Stimulated activated CD4-positive, alpha-beta T cell treated with anti-CD3 and anti-CD28 coated beads, Interleukin-4, amount 100 ng/mL, for 24 hours (primary cell): ENCODE measurements at places on chromosomes 5 and 9.

- no peak for DNase-seq
These were observed 181.9 kb upstream of the TBCA start for GRCh38 chr5:77957931-77958521.

DNA sequence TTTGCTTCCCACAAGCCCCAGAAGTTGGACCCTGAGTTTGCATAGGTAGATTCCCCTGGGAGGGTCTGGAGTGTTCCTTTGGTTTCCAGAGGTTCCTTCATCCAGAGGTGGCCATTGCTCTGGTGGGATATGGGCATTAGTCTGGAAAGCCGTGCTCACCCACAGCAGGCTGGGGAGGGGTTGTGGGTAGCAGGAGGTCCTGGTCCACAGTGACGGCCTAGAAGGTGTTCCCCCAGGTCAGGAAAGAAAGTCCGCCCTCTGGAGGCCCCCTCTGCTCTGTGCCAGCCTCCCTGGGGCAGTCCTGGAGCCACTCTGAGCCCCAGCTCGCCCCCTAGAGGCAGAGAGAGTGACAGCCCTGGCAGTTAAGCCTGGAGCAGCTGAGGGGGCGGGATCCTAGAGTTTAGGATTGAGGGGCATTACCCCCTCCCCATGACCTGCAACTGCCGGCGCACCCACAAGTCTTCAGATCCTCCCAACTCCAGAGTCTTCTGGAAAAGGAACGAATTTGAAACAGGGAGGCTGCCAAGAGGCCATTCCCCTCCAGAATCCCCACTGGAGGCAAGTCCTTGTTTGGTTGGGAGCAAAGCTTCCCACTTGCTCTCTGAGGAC lies 36.8 kb downstream of the NDST1 start:
- peak; percentile 61 for DNase-seq

GRCh38 chr5:150603491-150603890 lies 37.0 kb upstream of the SYNPO start:
- no peak for DNase-seq

DNA sequence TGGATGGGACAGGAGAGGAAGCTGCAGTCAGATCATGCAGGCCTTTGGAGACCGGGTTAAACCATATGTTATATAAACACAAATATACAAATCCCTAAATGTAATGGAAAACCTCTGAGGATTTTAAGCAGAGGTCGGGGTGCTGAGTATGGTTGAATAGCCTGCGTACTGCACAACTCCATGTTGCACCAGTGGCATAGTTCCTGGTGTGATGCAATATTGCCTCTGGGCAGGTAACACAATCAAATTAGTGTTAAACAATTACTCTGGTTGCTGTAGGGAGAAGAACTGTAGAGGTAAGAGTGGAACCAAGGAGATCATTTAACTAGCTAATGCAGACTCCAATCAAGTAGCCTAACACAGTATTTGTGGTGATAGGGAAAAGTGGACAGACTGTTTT lies 21.3 kb upstream of the RNF145 start:
- DNase-seq, result no peak

- DNase-seq, result no peak
These were observed 523.6 kb upstream of the WWC1 start for GRCh38 chr5:167767795-167768194.

DNA sequence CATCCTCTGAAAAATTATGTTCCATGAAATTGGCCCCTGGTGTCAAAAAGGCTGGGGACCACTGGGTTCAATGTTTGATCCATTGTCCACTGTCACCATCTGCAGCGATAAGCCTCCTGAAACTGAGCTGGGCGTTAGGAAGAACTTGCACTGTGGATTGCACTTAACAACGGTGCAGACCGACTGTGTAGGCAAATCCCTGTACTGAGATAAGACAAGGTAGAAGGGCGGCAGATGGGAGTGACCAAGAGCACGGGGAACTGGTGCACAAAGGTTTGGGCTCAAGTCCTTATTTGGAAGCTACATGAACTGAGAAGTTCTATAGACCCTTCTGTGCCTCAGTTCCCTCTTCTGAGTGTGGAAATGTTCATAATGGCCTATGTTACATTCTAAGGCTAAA lies 41.6 kb upstream of the FLT4 start:
- DNase-seq, result no peak

- no peak for DNase-seq
These were observed 23.2 kb upstream of the TBC1D9B start for GRCh38 chr5:179930788-179931473.

- no peak for DNase-seq
These were observed 30.5 kb downstream of the DDX31 start for GRCh38 chr9:132639322-132639721.

DNA sequence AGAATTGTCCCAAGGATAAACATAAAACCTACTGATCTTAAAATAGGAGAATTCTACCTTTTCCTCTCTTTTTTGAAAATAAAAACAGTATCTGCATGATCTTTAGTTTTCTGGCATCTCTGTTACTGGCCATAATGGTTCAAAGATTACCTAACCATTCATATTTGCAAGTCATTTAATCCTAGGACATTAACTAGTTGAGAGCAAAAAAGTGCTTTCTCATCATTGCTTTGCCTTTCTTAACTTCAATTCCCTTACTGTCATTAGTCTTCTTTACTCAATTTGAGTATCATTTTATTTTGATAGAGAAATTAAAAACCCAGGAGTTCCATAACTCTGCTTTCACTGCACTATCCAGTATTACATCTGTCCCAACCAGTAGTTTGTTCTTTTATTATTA lies 68.6 kb downstream of the RFX3 start:
- no peak for DNase-seq

DNA sequence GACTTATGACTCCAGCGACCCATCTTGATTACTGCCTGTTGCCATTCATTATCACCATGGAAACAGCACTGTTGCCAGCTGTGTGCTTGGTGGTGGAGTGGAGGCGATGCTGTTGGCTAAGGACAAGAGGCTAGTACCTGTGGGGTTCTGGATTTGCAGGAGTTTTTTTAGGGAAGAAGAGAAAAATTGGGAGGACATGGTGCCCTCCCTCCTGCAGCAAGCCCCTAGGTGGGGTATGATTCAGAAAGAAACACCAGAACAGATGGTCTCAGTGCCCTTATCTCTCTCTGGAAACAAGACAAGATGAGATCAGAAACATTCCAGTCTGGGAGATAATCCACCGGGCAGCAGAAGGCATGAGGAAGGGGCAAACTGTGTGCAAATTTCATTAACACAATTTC lies 87.8 kb upstream of the TLR4 start:
- DNase-seq, result no peak

DNA sequence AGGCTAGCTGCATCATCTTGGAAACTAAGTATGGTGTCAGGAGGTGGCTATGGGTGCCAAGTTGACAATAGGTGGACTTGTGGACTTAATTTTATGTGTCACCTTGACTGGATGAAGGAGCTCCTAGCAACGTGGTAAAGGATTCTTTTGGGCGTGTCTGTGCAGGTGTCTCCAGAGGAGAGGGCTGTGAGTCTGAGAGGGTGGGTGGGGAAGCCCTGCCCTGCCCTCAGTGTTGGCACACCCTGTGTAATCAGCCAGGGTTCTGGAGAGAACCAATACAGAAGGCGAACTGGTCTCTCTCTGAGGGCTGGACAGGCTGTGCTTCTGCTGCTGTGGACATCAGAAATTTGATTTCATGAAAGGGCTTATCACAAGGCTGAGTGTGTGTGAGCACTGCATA lies 61.0 kb downstream of the GTF3C4 start:
- DNase-seq, result no peak

- DNase-seq, result no peak
These were observed 164.7 kb upstream of the TRPM3 start for GRCh38 chr9:71286146-71286545.

DNA sequence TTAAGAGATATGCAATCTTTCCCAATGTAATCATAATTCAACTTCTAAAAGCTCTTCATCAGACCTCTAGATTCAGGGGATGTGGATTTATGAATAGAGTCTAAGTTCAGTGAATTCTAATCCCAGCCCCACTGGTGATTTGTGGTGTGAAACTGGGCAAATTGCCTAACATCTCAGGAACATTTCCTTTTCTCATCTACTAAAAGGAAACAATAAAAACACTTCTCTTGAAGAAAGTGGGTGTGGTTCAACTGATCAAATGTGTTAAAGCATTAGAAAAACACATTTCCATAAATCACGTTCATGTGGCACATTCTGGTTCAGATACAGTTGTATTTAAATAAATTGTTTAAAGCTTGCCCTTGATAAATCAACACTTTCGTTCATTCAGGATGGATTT lies 631.7 kb upstream of the CDH6 start:
- DNase-seq, result no peak

- DNase-seq, result no peak
These were observed 263.6 kb upstream of the RASA1 start for GRCh38 chr5:87004101-87004500.

DNA sequence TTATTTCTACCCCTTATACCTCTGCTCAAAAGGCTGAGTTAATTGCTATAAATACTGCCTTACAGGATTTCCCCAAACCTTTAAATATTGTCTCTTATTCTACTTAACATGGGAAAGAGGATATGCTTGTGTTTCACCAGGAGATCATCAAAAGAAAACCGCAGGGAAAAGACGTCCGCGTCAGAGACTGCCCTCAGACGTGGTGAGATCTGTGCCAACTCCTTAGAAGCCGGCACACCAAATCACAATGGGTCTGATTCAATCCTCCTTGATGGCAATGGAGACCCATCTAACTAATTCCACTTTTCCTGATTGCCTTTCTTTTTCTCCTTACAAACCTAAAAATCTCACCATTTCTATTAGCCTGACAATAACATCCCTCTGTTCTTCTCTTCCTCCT lies 55.0 kb downstream of the SH3PXD2B start:
- DNase-seq, result no peak

DNA sequence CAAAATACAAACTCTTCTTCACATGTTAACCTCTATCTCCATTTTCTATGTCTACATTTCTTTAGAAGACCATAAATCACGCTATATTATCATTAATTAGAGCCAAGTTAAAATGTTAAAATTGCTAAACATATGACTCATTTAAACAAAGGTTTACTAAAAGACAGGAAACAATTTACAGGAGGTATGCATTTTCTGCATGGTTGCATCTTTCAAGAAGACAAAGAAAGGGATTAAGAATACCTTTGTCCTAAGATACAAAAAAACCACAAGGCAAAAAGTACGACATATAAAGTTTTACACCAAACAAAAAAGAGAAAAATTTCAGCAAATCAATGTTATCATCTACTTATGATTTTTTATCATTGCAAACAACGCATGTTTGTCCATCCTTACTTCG lies 324.4 kb downstream of the PDE4D start:
- no peak for DNase-seq

DNA sequence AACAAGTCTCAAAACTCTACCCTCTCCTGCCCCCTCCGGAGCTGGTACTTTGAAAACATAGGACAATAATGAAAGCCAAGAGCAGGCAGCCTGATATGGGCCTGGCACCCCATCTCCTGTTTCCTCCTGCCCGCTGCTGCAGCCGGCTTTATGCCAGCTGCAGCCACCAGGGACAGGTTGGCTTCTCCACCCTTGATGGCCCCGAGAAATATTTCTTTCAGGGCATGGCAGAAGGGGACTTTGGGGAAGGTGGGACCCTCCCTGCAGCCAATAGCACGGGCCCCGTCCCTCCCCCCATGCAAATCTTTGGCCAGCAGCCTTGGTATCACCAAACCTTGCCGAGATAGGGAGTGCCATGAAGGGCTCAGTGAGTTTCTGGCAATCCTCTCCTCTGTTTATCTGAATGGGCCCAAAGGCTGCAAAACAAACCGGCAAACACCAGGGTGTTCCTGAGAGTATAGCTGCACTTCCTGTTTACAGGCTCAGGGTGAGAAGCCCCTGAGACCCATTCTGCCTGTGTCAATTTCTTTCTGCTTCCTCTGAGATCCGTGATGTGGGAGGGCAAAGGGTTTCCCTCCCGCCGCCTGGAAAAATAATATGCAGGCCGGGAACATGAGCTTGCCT lies 73.4 kb upstream of the BOD1 start:
- DNase-seq, result no peak

- DNase-seq, result no peak
These were observed 14.5 kb downstream of the CXXC5 start for GRCh38 chr5:139662617-139663016.

GRCh38 chr5:32027717-32028458 lies 146.2 kb downstream of the GOLPH3 start:
- DNase-seq, result no peak

GRCh38 chr9:134637696-134638501 lies 3.7 kb upstream of the COL5A1 start:
- no peak for DNase-seq

GRCh38 chr5:149228618-149229297 lies 42.9 kb upstream of the AFAP1L1 start:
- no peak for DNase-seq

DNA sequence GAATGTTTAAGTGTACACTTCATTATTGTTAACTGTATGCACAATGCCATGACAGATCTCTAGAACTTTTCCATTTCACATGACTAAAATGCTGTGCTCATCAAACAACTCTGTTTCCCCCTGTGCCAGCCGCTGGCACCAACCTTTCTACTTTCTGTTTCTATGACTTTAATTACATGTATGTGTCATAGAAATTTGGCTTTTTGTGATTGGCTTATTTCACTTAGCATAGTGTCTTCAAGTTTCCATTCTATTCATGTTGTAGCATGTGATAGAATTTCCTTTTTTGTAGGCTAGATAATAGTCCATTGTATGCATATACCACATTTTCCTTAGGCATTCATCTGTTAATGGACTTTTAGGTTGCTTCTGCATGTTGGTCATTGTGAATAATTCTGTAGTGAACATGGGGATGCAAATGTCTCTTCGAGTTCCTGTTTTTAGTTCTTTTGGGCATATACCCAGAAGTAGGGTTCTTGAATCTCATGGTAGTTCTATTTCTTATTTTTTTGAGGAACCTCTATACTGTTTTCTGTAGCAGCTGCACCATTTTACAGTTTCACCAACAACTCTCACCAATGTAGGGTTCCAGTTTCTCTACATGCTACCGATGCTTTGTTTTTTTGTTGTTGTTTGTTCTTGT lies 184.4 kb upstream of the DMRT1 start:
- peak; percentile 12 for DNase-seq

DNA sequence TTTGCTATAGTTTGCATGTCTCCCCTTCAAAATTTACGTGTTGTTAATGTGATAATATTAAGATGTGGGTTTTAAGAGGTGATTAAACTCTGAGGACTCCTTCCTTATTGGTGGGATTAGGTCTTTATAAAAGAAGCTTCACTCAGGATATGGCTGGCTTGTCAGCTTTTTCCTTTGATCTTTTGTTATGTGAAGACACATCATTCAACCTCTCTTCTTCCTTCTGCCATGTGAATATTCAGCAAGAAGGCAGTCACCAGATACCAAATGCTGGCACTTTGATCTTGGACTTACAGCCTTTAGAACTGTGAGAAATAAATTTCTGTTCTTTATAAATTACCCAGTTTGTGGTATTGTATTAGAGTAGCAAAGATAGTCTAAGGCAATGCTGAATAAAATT lies 855.9 kb upstream of the CDH10 start:
- DNase-seq, result no peak

- DNase-seq, result no peak
These were observed 429.7 kb downstream of the CDH10 start for GRCh38 chr5:24215114-24215513.
